Cardiac fibroblast (primary cell): ENCODE measurements at places on chromosomes 4 and X.

- DNase-seq, result peak; percentile 28
Measured at GRCh38 chrX:115892787-115893671, 277.5 kb upstream of the AGTR2 start.

DNA sequence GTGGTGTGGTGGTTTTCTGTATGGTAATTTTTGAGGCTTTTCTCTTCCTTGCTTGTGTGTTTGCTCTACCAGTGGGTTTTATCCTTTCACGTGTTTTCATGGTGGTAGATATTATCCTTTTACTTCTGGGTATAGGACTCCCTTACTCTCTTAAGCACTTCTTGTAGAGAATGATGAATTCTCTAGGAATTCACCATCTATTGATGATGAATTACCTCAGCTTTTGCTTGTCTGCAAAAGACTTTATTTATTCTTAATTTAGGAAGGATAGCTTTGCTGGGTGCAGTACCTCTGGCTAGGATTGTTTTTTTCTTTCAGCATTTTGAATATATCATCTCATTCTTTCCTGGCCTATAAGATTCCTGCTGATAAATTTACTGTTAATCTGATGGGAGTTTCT is 415.3 kb downstream of the PDGFC start:
- peak; percentile 45 for DNase-seq

GRCh38 chrX:133859336-133859735 is 126.1 kb downstream of the GPC3 start:
- no peak for DNase-seq

DNA sequence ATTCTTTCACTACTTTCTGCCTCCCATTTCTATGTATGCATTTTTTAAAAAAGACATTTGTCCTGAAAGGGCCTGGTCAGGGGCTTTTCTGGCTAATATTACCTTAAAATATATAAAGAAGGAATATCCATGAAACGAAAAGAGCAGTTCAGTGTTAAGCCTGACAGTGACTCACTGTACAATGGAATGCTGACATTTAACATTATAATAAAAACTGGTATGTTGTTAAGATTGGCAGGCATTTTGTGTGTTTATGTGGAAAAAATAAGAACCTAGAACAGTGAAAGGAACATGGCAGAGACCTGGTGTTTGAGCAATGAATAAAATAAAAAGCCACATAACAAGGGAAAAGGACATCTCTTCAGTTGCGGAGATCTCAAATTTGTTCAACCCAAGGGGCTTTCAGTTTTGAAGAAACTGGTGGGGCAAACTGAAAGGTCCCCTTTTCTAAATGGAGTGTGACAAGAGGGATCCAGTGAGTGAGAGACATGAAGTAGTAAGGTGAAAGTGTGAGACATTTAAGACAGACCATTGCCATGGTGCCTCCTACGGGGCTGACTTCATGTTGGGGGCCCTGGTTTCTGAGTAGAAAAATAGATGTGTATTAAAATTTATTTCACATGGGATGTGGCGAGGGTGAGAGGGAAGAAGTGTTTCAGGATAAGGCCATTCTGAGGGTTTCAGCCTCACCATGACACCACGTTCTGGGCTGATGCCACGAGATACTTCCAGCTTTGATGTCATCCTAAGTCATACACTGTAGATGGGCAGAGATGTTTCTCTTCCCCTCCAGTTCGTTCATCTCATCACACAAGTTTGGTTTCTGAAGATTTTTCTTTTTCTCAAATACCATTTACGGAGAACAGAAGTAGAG is 324.9 kb downstream of the PPP3CA start:
- peak; percentile 41 for DNase-seq

- DNase-seq, result no peak
Measured at GRCh38 chr4:119958983-119959382, 107.7 kb downstream of the MAD2L1 start.

DNA sequence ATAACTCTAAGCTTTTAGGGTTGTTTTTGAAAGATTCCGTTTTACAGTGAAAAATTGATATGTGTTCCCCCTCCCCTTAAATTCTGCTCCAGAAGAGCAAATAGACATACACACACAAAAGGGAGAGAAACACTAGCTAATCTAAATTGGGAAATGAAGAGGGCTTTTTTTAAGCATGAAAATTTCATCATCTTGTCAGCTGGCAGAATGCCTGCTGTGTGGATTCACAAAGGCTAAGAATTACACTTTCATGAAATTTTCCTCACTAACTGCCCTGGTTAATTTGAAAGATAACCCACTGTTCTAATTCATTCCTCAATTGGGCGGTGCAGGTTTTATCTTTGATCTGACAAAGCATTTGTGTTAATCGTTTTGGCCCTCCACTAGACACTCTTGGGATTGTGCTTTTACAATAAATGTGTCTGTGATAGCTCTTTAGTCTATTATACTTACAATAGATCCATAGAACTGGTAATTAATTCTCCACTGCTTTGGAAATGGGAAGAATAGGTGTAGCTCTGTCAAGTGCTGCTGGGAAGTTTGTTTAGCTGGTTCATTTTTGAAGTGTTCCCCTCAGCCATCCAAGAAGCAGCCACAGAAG is 152.9 kb downstream of the POLA1 start:
- DNase-seq, result peak; percentile 44

DNA sequence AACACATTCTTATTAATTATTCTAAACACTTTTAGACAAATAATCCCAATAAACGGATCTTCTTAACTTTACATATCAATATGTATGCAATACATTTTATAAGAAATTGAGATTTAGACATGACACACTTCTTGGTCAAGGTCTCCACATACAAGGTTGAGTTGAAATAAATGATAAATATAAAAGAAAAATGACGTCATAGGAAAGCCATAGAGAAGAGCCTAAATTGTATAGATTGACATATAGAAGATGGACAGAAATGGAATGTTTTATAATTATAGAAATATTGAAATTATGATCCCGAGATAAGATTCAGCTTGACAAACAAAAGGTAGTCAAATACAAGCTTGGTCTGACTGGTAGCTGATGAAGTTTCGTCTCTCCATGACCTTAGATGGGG is 87.4 kb downstream of the RNF150 start:
- no peak for DNase-seq

- DNase-seq, result no peak
Measured at GRCh38 chr4:15930314-15930713, 8.2 kb downstream of the FGFBP1 start.

DNA sequence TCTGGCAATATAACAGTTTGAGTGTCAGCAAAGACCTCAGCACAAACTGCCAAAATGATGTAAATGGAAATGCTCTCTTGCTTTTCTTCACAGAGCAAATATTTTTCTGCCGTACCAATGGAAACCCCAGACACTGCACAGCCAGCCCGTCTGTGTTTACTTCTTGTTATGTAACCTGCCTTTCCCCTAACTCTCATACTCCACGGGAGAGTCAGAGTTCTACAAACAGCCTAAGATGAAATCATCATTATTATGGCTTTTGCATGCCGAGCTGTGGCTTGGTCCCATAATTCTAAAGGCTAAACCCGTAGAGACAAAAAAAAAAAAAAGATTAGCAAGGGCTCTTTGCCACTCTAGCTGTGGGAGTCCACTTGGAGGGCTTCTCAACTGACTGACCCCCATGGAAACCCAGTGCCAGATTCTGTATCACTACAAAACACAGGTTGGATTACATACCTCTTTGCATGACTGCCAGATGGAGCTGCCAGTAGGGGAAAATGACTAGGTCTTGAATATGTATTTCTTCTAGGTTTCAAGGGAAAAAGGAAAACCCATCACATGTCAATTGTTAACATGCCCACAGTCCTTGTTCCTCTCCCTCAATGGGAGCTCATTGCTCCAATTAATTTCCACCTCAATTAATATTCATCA is 197.2 kb upstream of the CNKSR2 start:
- no peak for DNase-seq

GRCh38 chr4:11769434-11769833 is 340.7 kb upstream of the HS3ST1 start:
- DNase-seq, result peak; percentile 43

DNA sequence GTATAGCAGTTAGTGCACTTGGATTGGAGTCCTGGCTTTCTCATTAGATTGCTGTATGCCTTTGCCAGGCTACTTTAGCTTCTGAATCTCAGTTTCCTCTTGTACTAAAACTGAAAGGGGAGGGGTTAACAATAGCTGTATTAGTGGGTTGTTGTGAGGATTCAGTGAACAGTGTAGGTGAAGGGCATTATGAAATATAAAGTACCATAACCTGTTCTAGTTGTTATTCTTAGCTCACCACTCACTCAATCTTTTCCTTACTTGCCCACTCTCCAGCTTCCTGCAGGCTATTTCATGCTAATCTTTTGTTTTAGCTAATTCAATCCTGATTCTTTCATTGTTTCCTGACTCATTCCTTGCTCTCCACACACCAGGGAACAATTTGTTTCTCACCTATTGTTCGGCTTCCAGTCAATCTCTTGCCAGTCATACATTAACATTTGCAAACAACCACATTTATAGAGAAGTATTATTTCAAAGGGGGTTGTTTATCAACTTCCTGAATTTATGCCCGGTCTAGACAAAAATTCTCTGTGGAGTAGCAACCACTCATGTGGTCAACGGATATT is 50.6 kb upstream of the EDA start:
- DNase-seq, result no peak

GRCh38 chr4:141215030-141215429 is 5.7 kb upstream of the ZNF330 start:
- no peak for DNase-seq

GRCh38 chr4:28730304-28730703 is 1869.7 kb downstream of the STIM2 start:
- DNase-seq, result no peak

GRCh38 chr4:78032446-78032845 is 24.7 kb upstream of the FRAS1 start:
- DNase-seq, result no peak

- DNase-seq, result no peak
Measured at GRCh38 chrX:4186331-4186730, 472.9 kb upstream of the PRKX start.

DNA sequence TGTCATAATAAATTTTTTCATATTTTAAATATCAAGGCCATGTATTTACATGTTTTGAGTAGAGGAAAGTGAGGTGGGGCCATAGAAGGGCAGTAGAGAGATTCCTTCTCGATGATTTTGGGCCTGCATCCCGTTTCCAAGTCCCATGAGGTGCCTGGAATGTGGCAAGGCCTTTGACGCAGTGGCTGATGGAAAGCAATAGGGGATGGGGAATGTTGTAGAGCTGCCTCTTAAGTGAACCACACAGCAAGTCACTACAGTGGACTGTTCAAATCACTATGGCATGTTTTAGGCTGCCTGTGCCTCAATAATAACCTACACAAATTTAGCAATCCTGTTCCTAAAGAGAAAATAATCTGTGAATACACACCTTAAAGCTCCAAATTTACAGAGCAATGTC is 48.3 kb downstream of the ANXA5 start:
- DNase-seq, result peak; percentile 74

DNA sequence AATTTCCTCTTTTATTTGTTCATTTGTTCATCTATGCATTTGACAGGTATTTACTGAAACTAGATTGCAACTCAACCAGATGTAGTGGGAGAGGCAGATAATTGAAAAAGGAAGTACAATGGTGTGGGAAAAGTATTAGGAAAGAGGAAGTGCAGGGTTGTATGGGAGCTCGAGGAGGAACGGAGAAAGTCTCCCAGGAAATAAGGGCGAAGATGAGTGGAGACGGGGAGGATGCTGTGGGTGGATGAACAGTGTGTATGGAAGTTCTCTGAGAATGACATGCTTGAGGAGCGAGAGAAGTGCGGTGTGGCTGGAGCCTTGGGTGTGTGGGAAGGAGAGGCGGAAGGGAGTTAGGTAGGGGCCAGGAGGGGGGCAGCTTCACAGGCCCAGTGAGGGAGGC is 87.5 kb upstream of the DHX15 start:
- no peak for DNase-seq
